Subcutaneous adipose tissue (tissue), 4 donors: ENCODE measurements at places on chromosomes 7 and 10. TPM values are rescaled to one million over a fixed set of nuclear protein-coding genes. Genes with fewer than 3 reads are reported as not detected.

The OPN1SW gene
- not detected for total RNA-seq

The UNCX gene
- not detected for total RNA-seq

The RBM20 gene
- 6.0 TPM for total RNA-seq

The CRHR2 gene
- total RNA-seq, result not detected

The NKX2-3 gene
- not detected for total RNA-seq

The SPDYE2 gene
- not detected for total RNA-seq

The SLC26A4 gene
- 0.16 TPM for total RNA-seq

The PDE6C gene
- not detected for total RNA-seq

The SLC16A9 gene
- 0.82 TPM for total RNA-seq

The TMEM270 gene
- not detected for total RNA-seq

The BAG3 gene
- total RNA-seq, result 16.1 TPM

The INMT gene
- total RNA-seq, result 1.4 TPM

The HOXA9 gene
- total RNA-seq, result 10.9 TPM

The WNT8B gene
- not detected for total RNA-seq

The ZNF518A gene
- total RNA-seq, result 18.9 TPM

The IGF2BP3 gene
- total RNA-seq, result 3.6 TPM
